ENCODE measurements at places on chromosomes 1 and 21.

GRCh38 chr1:89659322-89660081 is 26.6 kb downstream of the LRRC8C start:
- DNase-seq: peak; percentile 8

DNA sequence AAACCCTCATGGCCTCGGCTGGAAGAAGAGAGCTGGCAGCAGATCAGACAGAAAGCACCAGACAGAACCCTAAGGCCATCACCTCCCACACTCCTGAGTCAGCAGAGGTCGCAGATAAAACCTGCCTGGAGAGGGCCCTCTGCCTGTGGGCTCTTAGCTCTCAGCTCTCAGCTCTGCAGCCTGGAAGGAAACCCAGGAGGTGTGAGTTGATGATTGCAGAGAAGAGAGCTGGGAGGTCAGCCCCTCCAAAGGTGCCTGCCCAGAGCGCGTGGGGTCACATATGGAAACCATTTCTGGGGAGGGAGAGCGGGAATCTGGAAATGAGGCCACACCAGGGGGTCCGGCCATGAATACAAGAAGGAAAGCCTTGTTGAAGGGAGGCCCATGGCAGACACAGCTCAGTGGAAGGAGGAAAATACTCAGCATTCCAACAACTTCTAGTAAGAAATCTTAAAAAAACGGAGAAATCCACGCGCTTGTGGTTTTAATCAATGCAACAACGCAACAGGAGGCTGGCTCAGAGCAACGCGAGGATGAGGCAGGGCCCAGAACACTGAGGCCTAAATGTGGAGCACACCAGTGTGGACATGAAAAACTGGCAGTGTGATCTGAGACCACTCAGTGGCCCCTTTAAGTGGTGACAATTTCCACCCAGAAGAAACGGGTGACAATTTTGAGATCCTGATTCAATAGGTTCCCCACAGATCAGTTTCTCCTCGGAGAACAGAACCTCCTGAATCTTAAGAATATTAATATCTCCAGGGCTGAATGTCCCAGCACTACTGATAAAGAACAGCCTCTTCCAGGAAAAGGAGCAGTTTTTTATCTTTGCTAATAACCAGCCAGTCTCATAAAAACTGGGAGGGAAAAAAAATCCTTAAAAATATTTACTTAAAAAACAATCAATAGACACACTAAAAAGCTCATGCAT is 45.7 kb downstream of the PSMG1 start:
- DNase-seq: no peak

DNA sequence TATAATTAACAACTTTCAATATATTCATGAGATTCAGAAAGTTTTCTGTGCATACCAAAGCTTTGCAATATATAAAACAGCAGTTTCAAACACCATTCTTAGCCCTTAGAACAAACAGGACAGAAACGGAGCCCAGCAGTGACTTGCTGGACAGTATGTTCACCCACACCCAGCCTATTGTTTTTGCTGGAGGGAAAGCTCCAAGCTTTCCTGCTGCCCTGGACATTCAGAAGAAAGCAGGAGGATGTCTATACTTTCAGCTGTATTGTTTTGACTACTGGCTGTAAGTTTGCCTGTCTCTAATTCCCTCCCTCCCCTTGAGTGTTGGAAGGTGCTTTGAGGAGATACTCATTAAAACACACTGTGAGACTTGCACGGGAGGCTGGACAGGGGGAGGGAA is 9.6 kb downstream of the DENND2C start:
- no peak for DNase-seq

DNA sequence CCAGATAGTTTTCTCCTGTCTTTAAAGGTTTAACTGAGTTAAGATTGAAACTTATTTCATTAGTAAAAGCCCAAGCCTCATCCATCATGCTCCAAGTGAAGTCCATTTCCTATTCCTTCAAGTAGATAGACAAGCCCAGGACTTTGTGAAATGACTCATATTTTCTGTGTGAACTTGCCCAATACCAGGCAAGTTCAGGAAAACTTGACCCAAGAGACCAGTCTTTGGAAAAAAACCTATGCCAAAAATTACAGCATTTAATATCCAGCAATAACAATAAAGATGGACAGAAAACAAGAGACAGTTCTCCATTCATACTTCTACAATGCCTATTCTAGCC is 405 bp upstream of the RAB29 start:
- DNase-seq: no peak

DNA sequence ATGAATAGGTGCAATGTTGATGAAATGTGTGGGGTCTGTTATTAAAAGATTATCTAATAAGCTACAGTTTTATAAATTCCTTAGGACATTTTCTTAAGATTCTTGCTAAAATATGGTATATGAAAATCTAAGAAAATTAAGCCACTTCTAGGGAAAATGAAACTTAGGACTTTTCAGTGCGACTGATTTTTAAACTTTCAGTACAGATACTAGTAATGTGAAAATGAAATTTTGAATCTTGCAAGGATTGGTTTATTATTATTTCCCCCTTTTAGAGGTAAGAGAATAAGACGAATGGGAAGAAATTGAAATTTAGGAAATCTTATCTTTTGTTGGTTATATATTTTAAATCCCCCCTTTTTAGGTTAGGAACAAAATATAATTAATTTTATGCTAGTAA is 16.4 kb downstream of the CAPZA1 start:
- no peak for DNase-seq
